ENCODE measurements at places on chromosomes 6 and 20. TPM values are rescaled to one million over a fixed set of nuclear protein-coding genes. Genes with fewer than 3 reads are reported as not detected.

KIAA1755 gene
- 0.20 TPM for polyA plus RNA-seq

JAG1 gene
- polyA plus RNA-seq, result 5.4 TPM

DNA sequence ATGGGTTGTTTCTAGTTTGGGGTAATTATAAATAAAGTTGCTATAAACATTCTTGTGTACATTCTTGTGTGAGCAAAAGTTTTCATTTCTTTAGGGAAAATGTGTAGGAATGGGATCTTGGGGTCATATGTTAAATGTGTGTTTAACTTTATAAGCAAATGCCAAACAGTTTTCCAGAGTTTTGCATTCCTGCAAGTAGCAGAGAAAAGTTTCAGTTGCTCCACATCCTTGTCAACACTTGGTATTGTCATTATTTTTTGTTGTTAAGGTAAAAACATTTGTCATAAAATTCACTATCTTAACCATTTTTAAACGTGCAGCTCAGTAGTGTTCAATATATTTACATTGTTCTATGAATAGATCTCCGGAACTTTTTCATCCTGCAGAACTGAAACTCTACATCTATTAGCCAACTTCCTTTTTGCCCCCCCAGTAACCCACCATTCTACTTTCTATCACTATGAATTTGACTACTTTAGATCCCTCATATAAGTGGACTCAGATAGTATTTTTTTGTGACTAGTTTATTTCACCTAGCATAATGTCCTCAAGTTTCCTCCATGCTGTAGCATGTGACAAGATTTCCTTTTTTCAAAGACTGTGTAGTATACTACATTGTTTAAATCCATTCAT is 48.4 kb downstream of the PHACTR2 start:
- H3K27me3 ChIP-seq, result no peaks in the 10 kb centered on the region
- H3K27ac ChIP-seq, result no peak overlapping the region
- H3K4me3 ChIP-seq, result no peak overlapping the region
- peaks cover 9% of the 10 kb centered on the region for H3K36me3 ChIP-seq
- no peak for DNase-seq

DNA sequence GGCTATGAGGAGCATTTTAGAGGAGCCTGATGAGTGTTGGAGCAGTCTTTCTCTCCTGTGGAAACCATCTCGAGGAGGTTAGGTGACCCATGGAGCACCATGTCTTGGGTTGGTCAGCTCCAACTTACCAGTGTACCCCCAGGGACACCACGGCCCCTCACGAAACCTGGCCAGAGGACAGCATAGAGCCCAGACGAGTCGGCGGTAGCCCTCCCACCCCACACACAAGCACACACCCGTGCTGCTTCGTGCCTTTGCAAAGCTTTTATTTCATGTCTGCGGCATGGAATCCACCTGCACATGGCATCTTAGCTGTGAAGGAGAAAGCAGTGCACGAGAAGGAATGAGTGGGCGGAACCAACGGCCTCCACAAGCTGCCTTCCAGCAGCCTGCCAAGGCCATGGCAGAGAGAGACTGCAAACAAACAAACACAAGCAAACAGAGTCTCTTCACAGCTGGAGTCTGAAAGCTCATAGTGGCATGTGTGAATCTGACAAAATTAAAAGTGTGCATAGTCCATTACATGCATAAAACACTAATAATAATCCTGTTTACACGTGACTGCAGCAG is 53.6 kb downstream of the EZR start:
- DNase-seq, result no peak
- no peaks in the 10 kb centered on the region for H3K4me1 ChIP-seq
- H3K36me3 ChIP-seq, result peaks cover 91% of the 10 kb centered on the region
- H3K27me3 ChIP-seq, result no peaks in the 10 kb centered on the region
- H3K27ac ChIP-seq, result no peak overlapping the region

DNA sequence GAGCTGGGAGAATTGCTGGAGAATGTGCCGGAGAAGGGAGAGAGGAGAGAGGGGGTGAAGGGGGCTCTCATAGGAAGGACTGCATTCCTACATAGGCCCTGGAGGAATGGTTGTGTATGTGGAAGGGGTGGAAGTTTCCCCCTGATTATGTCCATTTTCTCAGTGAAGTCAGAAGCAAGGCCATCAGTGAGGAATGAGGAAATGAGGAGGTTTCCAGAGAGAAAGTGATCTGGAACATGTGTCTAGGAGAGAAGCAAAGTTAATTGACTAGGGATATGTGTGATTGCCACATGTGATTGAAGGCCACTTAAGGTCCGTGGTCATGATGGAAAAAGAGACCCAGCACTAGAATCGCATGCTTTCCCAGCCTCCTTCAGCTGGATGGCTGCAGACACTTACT is 42.3 kb downstream of the TBPL1 start:
- no peak for DNase-seq
- peaks cover 2% of the 10 kb centered on the region for H3K36me3 ChIP-seq
- H3K27ac ChIP-seq, result no peak overlapping the region
- no peaks in the 10 kb centered on the region for H3K27me3 ChIP-seq
- H3K4me3 ChIP-seq, result no peak overlapping the region

Measured in psoas muscle (tissue), 8 donors.